ENCODE measurements at places on chromosomes 4 and X. TPM values are rescaled to one million over a fixed set of nuclear protein-coding genes. Genes with fewer than 3 reads are reported as not detected.

DNA sequence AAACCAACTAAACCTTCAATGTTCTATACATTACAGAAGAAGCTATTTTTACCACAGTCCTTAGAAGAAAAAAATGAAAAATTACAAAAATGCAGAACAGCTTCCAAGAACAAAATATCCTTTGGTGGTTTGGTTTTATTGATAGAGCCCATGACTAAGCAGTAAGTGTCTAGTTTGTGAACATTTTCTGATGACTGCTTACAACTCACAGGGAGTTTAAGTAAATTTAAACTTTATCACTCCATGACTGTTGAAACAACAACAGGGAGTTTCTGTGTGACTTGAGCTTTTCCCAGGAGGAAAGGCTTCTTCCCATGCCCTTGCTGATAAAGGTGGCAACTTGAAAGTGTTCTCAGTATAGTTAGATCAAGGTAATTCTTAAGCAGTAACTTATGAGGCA is 2.9 kb downstream of the PF4 start:
- no peak for DNase-seq

DNA sequence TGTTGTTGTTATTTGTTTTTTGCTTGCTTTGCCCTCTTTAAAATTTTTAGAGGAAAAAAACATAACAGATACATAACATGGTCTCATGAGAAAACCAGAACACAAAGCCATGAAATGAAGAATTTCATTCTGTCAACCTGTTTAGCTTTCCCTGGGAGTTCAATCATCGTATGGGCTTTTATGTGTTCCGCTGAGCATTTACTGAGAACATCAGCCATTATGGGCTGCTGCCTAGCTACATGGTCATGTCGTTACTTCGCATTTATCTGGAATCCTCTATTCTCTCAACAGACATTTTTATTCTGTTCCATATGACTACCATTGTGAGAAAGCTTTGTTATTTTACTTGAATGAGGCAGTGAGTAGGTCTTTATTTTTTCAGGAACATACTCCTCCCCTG is 51.4 kb downstream of the NDST3 start:
- DNase-seq, result no peak

- peak; percentile 63 for DNase-seq
Observed at GRCh38 chrX:14936561-14936960, 63.3 kb downstream of the MOSPD2 start.

RASL11B gene
- 1.2 TPM for total RNA-seq

DNA sequence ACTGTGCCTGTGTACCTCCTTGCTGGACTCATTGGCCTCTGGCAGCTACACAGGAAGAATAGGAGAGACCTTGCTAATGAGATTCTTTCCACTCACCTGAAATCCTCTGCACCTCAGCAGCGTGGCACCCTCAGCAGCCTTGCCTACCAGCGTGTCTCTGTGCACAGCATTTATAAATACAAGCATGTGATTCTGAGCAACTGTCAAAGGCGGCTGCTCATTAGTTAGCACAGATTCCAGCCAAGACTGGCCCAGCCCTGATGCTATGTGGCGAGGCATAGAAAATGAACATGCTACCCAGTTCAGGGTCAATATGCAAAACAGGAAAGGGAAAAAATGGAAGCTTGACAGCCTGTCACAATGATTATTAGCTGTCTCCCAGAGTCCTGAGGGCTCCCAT is 298.0 kb downstream of the C4orf33 start:
- no peak for DNase-seq

GRCh38 chrX:74160358-74160757 is 143.6 kb upstream of the ZCCHC13 start:
- DNase-seq, result no peak

PNPLA4 gene
- not detected for total RNA-seq
